ENCODE measurements at places on chromosomes 3 and 15.

DNA sequence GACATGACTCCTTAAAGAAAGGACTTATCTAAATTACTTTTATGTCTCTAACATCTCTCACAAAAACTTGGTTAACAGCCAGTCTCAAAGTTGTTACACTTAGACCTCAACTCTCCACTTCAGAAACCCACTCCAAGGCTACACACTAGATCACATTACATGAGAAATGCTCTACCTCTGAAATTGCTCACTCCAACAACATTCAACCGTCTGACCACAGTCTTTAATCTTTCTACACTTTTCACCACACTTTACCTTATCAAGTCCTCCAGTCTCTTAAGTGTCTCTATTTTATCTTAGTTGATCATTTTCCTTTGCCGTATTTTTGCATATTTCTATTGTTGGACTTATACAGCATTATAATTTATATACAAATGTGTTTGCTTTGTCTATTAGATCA is 5.8 kb downstream of the SLC12A6 start:
- no peak for DNase-seq

- no peak for DNase-seq
Measured at GRCh38 chr3:67349551-67350174, 304.7 kb downstream of the SUCLG2 start.

DNA sequence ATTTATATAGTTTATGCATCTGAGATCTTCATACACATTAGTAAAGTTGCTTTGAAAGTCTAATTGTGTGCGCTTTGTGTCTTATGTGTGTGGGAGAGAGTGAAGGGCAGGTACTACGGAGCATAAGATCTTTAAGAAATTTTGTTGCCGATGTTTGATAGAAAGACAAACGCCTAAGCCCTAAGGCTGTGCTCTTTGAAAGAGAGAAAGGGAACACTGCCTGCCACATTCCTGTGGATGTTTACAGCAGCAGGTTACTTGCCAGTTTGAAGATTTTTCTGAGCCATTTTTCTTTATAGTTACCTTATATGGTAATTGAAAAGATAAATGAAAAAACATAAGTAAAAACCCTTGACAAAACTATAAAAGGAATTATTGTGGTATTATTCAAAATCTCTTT is 17.0 kb downstream of the DTWD1 start:
- no peak for DNase-seq

- DNase-seq: no peak
Measured at GRCh38 chr3:144394032-144394431, 422.4 kb downstream of the DIPK2A start.

DNA sequence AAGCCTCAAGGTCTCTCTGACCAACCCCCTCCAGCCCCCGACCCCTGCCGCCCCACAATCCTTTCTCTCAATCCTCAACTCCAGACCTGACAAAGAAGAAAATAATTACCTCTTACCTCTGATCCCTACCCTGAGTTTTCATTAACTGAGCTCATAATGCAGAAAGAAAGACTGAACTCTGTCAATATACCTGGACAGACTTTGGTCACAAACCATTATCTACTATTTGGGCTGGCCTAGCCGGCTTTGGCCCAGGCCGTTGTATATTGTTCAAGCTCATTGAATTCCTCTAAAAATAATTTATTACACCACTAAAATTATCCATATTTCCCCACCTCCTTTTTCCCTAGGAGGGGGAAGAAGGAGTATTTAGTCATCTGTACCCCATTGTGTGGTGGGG is 29.3 kb upstream of the SPTSSB start:
- DNase-seq: no peak

GRCh38 chr3:116423945-116424344 is 21.3 kb downstream of the LSAMP start:
- no peak for DNase-seq
